Inflammatory macrophage (primary cell): ENCODE measurements at places on chromosomes 2 and 18.

- DNase-seq = no peak
These were observed 1.9 kb upstream of the SLC1A4 start for GRCh38 chr2:64987001-64987955.

- no peak for DNase-seq
These were observed 519.2 kb upstream of the REG3G start for GRCh38 chr2:78506301-78506700.

- DNase-seq = no peak
These were observed 35.2 kb upstream of the MLPH start for GRCh38 chr2:237451643-237452469.

DNA sequence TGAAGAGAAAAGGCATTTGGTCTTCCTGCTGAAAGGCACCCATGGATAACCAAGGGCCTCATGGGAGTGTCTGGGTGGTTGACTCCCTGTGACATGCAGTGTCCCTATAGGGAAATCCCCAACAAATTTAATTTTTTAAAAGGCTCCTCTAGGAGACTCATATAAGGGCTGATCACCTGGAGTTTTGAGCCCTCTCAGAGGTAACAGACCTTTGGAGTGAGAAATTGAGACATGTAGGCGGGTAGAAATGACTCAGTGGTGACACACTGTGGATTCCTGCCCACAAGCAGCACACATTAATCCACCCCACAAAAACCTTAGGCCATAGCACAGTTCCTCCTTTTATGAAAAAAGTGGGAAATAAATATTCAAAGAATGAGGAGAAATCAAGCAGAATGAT, 557.0 kb upstream of the CNTNAP5 start:
- DNase-seq = no peak

DNA sequence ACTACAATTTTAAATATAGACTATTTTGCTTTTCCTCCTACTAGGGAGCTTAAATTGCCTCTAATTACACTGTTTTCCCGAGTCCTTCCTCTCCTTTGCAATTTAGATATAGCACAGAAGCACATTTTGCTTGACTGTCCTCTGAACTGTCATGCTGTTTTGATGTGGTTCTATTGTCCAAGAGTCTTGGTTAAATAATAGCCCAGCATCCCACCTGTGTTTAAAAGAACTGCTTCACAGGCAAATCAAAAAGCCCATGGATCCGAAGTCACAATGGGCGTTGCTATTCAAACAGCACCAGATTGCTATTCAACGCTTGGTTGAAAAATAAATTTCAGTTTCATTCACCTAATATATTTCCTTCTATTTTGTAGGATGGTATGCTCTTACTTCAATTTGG, 22.3 kb upstream of the ACTR3 start:
- DNase-seq = no peak

- DNase-seq = peak; percentile 61
These were observed 20.2 kb downstream of the IL18RAP start for GRCh38 chr2:102442967-102443828.

GRCh38 chr2:69242651-69243051, 144.4 kb downstream of the GFPT1 start:
- no peak for DNase-seq

DNA sequence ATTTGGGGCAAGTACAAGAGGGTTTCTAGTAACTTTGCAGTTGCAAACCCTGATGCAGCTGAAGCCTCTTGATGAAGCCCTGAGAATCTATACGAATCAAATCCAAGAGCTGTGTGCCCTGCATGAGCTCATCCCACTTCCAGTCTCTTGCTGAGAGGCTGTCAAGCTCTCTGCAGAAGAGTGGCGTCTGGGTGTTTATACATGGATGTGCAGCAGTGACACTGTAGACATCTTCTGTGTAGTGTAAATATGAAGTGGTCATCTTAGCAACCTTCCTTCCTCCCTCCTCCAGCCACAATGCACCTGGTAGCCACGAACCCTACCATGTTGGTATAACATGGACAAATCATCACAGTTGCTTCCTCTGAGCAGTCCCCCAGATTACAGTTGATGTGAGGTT, 18.4 kb upstream of the KIAA2012 start:
- no peak for DNase-seq

DNA sequence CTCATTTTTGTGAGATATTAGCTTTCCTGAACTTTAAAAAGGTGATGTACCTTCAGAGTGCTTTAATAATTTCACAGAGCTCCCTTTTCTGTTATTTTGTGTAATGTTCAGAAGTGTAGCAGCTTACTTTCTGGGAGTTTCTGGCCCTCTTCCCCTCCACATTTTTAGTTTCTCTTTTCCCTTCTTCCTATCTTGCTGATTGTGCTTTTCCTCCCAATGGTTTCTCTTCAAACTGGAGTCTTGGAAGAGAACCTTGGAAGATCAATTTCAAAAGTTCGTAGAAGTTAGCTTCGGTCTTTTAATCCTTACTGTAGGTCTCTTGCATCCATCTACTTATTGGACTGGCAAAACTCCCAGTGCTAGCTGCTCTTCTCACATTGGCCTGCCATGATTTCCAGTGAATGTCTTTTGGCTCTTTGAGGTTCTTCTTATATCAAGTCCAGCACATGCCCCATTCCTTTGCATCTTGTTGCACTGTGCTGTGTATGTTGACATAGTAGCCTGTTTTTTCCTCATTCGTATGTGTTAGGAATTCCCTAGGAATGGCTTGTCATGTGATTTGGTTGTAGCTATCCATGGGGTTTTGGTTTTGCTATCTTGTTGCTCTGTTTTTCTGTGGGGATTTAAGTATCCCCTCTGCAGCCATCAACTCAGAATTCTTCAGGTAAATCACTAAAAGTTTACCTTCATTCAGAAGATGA, 7.8 kb downstream of the CCNT2 start:
- no peak for DNase-seq
